ENCODE measurements at places on chromosomes 5 and 9.

- no peak for DNase-seq
Observed at GRCh38 chr9:138069731-138070456, 192.3 kb downstream of the CACNA1B start.

DNA sequence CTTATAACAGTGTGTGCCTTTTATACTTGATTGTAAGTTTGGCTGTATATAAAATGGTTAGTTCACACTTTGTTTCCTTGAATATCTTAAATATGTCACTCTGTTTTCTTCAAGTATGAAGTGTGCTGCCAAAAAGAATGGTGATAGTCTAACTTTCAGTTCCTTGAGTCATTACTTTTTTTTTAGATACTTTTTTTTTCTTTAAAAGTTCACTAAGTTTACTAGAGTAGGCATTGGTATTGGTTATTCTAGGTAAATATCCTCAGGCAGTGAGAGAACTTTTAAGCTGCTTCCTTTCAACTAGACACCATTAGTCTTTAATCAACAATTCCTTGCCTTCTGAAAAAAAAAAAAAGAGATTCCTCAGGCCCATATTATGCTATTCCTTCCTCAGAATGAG, 41.9 kb downstream of the SPEF2 start:
- no peak for DNase-seq

DNA sequence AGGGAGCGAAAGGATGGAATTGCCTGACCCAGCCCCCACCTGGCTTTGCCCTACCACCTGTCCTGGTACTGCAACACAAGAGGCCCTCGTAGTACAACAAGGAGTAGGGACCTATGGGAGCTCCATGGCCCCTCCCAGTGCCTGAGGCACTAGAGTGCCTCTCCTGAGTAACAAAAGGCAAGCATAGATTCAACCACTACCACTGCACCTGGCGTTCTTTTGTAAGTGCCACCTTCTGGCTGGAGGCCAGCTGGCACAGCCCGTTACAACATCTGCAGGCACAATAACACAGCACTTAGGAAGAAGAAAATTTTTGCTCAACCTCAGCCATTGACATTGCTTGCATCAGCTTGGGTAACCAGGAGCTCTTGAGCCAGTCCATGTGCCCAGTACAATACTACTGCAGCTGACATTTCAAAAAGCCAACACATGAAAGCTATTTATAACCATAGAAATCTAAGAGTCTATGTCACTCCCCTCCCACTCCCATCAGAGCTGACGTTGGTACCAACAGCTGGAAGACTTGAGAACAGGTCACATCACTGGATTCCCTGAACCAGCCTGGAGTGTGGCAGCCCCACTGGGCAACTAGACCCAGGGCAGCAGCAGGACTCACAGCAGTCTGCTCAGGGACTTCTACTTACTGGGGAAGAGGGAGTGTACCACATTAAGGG, 17.7 kb upstream of the FAM174A start:
- DNase-seq, result no peak

DNA sequence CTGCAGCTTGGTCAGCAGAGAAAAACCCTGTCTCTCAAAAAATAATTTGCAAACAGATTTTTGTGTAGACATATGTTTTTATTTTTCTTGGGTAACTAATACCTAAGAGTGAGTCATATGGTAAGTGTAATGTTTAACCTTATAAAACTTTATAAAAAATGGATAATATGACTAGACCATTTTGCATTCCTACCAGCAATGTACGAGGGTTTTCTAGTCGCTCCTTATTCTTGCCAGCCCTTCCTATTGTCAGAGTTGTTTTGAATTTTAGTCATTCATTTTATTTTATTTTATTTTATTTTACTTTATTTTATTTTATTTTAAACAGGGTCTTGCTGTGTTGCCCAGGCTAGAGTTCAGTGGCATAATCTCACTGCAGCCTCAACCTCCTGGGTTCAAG, 37.8 kb downstream of the RABGAP1 start:
- DNase-seq, result no peak

DNA sequence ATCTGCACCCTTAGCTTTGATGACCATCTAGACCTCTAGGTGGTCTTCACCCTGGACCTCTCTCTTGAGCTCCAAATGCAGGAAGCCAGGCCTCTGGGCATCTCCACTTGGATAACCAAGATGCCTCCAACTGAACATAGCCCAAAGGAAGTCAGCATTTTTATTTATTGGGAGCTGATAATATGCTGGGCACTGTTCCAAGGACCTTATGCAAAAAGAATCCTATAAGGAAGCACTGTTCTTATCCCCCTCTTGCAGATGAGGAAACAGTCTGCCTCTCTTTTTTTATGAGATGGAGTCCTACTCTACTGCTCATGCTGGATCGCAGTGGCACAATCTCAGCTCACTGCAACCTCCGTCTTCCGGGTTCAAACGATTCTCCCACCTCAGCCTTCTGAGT, 219.9 kb downstream of the CDK5RAP2 start:
- DNase-seq, result no peak
